Spinal cord (tissue), 10 donors: ENCODE measurements at places on chromosomes 7 and 10.

GRCh38 chr10:27153845-27154193 is 365 bp downstream of the YME1L1 start:
- DNase-seq: no peak

DNA sequence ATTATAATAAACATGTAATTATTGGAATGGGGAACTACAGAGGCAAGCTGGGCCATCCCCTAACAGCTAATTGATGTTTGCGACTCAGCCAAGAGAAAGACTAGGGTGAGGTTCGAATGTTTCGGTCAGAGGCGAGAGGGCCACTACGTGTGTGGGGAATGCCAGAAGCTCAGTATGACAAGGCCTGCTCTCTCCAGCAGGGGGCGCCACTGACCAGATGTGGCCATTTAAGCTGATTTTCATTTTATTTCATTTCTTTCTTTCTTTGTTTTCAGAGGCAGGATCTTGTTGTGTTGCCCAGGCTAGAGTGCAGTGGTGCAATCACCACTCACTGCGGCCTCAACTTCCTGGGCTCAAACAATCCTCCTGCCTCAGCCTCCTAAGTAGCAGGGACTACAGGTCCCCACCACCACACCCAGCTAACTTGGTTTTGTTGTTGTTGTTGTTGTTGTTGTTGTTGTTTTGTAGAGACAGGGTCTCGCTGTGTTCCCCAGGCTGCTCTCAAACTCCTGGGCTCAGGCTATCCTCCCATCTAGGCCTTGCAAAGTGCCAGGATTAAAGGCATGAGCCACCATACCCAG is 38.1 kb downstream of the TMEM130 start:
- no peak for DNase-seq

DNA sequence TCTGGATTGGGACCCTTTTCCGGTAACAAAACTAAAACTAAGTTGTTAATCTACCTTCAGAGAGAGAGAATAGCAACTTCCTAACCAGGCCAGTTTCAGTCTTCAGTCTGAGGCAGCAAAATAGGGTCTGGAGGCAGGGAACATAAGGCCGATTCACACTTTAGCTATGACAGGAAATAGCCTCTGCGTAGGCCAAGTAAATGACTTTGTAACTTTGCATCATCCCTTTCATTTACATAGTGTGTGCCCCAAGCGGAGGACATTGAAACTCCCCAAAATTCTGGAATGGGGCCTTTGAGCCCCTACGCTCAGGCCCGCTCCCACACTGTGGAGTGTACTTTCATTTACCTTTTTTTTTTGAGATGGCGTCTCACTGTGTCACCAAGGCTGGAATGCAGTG is 1.7 kb upstream of the UPP1 start:
- DNase-seq: no peak

DNA sequence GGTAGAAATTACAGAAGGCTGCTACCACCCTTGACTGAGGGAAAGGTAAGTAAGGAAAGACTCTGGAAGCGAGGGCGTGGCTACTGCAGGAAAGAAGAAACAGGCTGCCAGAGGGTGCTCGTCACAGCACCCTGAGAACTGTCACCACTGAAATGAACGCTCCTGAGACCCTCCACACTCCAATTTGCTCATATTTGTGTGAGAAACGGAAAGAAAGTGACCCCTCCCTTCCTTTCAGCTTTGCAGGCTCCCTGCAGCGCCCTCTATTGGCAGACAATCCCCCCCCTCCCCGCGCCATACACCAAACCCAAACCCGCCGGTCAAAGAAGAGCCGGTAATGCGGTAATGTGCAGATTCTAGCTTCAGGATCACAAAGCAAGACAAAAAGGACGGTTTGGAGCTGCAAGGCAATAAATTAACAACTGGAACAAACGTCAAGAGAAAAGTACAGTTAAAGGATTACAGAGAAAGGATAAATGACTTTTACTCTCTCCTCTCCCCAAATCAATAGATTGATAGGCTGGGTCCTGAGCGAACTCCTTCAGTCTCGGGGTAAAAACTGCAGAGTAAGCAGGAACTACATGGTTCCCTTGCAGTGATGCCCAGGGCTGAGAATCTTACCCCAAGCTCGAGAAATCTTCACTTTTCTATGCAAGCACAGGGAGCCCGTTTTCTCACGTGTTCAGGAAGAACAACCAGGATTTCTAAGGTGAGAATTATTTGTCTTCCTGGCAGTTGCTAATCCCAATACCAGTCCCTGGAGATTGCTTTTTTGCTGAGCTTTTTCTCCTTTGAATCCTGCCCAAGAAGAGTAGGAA is 47.6 kb downstream of the STEAP1B start:
- peak; percentile 33 for DNase-seq

GRCh38 chr7:151276666-151277590 is 28.4 kb upstream of the SMARCD3 start:
- DNase-seq: peak; percentile 54

DNA sequence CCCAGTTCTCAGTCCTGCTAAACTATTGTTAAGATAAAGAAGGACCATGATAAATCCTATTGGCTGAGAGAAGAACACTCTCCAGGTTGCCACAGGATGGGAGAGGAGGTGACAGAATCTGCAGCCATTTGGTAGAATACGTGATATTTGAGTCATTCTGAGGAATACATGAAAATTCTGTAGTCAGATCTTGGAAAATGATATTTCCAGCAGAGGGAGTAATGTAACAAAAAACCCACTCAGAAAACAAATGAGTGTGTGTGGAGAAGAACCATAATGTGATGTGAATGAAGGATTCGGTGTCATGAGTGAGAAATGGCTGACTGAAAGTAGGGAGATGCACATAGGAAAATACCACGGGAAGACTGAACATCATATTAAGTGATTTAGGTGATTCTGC is 128.5 kb upstream of the PFKP start:
- no peak for DNase-seq

DNA sequence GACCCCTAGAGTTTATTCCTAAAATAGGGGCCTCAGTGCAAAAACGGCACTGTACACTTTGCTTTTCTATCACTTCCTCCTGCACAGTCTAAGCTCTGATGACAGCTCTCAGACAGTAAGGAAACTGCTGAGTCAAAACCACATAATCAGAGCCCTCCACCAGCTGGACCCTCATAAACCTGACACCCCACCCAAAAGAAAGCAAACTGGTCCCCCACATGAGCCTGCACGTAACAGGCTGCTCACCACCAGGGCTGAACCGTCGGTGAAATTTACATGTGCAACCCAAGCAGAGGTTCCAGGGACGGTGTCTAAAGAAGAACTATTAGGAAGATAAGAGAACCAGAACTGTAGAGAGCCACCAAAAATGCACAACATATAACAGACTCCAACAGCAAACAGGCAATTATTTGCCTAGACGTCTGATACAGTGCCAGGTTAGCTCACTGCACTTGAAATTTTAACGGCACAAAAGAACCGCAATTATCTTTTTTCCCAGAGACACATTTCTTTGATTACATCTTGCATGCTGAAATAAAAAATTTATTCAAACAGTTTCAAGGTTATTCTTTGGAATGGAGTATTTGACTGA is 19.6 kb downstream of the SGMS1 start:
- no peak for DNase-seq

DNA sequence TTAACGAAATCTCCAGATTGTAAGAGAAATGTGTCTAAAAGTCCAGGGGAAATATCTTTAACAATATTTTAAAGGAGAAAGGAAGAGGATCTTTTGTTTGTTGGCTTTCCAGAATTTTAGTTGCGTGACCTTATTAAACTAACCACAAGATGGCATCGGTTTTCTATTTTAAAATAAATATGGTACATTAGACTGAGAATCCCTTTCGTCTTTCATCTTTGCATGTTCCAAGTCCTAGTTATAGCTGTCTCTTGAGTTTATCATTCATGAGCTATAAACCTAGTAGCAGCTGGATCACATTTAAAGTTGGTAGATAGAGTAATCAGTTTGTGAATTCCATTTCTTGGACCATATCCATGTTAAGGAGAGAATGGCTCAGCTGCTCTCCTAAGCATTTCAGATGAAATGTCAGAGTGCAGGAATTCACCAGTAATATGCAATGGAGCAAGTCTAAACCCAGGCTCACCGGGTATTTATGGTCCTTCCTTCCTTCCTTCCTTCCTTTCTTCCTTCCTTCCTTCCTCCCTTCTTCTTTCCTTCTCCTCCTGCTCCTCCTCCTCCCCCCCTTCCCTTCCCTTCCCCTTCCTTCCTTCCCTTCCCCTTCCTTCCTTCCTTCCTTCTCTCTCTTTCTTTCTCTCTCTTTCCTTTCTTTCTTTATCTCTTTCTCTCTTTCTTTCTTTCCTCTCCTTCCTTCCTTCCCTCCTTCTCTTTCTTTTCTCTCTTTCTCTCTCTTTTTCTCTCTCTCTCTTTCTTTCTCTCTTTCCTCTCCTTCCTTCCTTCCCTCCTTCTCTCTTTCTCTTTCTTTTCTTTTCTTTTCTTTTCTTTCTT is 57.8 kb upstream of the RAB18 start:
- DNase-seq: peak; percentile 42

- no peak for DNase-seq
These were observed 4.8 kb downstream of the IMPDH1 start for GRCh38 chr7:128404886-128405470.

DNA sequence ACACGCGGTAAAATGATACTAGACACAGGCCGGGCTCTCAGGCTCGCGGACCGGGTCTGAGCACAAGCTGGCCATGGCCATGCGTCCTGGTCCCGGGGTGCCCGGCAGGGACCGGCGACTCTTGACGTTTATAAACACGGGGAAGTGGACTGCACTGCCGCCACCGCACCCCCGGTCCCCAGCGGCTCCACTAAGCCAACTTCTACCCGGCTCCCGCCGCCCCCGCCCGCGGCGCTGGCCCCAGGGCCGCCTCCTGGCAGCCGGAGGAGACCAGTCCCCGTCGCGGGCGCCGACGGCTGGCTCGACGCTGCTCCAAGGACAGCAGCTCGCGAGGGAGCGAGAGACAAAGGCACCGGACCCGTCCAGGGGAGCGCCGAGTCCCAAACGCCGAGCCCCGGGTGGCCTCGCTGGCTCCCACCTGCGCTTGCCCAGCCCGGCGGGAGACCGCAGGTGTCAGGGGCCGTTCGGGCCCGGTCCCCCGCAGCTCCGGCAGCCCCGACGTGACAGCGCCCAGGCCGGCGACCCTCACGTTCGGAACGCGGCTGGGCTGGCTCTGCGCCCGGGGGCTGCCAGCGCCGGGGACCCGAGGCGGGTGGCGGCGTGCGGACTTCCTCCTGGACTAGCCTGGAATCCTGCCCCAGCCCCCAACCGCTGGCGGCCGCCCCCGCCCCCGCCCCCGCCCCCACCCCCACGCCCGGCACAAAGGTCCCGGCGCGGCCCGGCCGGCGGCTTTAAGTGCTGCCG is 517 bp downstream of the ITGB1 start:
- DNase-seq: peak; percentile 62

GRCh38 chr7:13016592-13017332 is 329.3 kb downstream of the ARL4A start:
- no peak for DNase-seq

GRCh38 chr10:75492173-75492925 is 60.9 kb downstream of the LRMDA start:
- DNase-seq: no peak

DNA sequence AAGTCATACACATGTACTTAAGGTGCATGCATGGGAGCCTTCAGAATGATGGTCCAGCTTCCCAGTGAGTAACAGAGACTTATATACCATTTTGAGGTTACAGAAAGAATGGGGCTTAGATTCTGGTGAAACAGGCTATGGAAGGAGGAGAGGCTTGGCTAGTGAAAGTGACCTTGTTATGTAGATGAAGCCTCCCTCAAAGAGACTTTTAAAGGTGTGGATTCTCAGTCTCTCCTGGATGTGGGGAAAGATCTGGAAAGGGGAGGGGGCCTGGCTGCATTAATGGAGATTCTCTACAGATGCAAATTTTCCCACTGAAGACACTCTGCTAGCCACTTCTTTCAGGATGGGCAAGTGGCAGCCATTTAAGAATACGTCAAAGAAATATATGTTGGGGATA is 5.5 kb downstream of the RASSF4 start:
- DNase-seq: no peak

DNA sequence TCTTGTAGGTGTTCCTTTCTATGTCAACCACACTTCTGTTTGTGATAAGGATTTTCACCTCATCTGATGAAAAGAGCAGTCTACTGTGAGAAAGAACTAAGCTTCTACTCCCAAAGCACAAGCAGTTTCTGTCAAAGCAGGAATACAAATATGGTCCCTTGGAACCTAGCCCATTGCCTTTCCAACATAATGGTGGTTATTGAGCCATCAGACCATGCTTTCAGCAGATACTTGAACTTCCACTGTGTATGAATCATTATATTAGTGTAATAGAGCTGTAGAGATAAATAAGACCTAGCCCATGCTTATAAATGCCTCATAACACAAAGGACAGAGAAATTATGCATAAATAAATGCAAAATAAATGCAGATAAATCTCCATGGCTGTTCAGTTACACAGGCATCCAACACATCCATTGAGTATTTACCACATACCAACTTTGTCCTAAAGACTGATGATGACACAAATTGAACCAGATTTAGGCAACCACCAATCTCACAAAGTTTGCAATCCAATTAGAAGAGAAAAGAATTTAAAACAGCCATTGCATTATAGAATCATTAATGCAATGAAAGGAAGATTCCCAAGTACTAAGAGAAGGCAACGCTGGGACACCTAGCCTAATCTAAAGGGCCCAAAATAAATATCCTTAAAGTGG is 729.4 kb upstream of the C7orf33 start:
- no peak for DNase-seq

DNA sequence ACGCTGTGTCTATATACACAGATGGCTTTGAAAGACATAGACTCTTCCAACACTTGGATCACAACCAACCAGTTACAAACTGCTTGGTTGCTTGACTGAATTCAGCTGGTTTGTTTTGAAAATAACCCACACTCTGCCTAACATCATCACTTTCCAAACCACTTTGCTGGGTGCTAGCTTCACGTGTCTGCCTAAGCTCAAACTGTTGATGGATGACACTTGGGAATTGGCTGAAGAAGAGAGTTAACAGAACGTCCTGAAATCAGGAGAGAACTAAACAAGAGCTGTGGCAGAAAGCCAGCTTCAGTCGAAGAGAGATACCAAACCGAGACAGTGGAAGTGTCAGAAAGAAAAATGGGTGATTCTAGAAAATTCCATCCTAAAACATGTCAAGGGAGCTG is 420.8 kb upstream of the AUTS2 start:
- DNase-seq: no peak

- peak; percentile 31 for DNase-seq
These were observed 25.7 kb downstream of the SUV39H2 start for GRCh38 chr10:14904316-14904732.

GRCh38 chr10:76315240-76315639 is 883.8 kb downstream of the LRMDA start:
- no peak for DNase-seq

- DNase-seq: no peak
These were observed 22.1 kb upstream of the ZC3HAV1 start for GRCh38 chr7:139131601-139132041.

- no peak for DNase-seq
These were observed 35.8 kb downstream of the VWA2 start for GRCh38 chr10:114274616-114275453.

GRCh38 chr10:71266147-71266917 is 52.7 kb upstream of the SLC29A3 start:
- no peak for DNase-seq

DNA sequence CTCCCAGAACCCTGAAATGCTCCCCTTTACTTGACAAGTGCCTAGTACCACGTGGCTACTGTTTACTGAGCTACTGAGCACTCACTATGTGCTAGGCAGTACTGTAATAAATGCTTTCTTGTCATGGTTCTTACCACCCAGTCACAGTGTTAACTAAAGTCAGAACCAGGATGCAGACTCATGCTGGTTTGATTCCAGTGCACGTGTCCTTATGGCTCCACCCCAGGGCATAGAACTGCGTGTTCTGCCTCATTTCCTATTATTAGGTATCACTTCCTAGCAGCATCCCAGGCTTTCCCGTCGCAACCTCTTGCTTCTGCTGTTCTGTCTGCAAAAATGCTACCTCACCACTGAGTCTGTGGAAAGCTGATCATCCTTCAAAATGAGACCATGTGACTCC is 71.7 kb upstream of the DOCK1 start:
- no peak for DNase-seq
